ENCODE measurements at places on chromosomes 7 and 10. TPM values are rescaled to one million over a fixed set of nuclear protein-coding genes. Genes with fewer than 3 reads are reported as not detected.

Gene TSPAN33
- polyA plus RNA-seq, result 6.0 TPM

DNA sequence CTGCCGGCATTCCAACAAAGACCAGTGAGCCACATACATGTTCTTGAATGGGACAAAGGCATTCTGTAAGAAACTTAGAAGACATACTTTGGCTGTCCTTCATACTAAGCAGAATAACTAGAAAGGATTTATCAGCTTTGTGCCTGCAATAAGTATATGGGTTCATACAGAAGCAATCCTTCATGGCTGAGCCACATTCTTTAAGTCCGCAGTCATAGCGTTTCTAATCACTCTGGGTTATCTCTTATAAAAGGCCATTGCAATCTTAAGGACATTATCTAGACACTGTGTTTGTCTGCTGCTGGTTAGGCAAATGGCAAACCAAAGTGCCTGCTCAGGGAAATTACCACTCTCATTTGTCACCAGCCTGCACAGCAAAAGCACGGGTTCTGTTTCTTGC, 488.4 kb downstream of the ACTR3B start:
- no peak overlapping the region for H3K27ac ChIP-seq
- H3K4me1 ChIP-seq, result no peaks in the 10 kb centered on the region
- DNase-seq, result no peak

DNA sequence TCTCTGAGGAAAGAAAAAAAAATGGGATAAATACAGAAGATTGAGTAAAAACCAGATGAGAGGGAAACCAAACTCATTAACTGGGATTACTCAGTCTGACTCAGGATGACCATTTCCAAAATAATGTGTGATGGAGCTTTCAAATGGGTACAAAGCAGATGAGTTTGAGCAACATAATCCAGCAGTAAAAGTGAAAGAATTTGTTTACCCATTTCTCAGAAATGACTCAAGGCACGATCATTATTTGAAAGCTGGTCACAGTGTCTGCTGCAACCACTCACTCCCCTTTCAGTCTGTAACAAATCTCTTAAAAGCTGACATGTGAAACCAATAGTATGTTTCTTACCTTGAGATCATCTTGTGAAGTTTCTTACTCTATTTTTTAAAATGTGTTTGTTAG, 104.7 kb upstream of the KLF14 start:
- H3K4me1 ChIP-seq, result peaks cover 28% of the 10 kb centered on the region
- no peaks in the 10 kb centered on the region for H3K36me3 ChIP-seq
- H3K27me3 ChIP-seq, result no peaks in the 10 kb centered on the region
- DNase-seq, result no peak
- H3K27ac ChIP-seq, result no peak overlapping the region
- H3K4me3 ChIP-seq, result no peak overlapping the region

Gene KLHL7
- 19.7 TPM for polyA plus RNA-seq

Gene SH3PXD2A
- 0.29 TPM for polyA plus RNA-seq

DNA sequence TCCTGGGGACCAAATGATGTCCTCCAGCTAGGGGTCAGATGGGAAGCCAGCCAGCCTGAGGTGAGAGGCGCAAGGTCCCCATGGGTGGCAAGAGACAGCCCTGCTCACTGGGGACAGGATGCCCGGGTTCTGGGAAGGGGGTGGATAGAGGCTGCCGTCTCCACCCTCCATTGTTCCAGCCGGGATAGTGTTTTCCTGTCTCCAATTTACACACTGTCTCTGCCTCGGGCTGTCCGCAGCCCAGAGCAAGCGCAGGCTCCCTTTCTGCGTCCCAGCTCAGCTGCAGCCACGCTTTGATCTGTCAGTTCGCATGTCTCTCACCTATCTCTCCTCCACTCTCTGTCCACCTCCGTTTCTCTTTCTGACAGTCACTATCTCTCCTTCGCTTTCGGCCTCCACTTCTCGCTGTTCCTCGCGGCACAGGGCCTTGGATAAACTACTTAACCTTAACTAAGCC, 2.1 kb downstream of the EPHB4 start:
- peaks cover 7% of the 10 kb centered on the region for H3K36me3 ChIP-seq
- H3K4me1 ChIP-seq, result peaks cover 26% of the 10 kb centered on the region
- no peak overlapping the region for H3K27ac ChIP-seq
- no peak overlapping the region for H3K4me3 ChIP-seq

Gene HOGA1
- not detected for polyA plus RNA-seq

Gene OR9A2
- polyA plus RNA-seq, result not detected

GRCh38 chr10:124120410-124121061, 27.1 kb upstream of the CHST15 start:
- H3K4me3 ChIP-seq, result no peak overlapping the region
- no peaks in the 10 kb centered on the region for H3K4me1 ChIP-seq
- no peak overlapping the region for H3K27ac ChIP-seq
- no peaks in the 10 kb centered on the region for H3K27me3 ChIP-seq
- H3K36me3 ChIP-seq, result no peaks in the 10 kb centered on the region
- DNase-seq, result no peak

Gene CPA4
- polyA plus RNA-seq, result not detected

Gene CFAP69
- not detected for polyA plus RNA-seq

Gene CCT6A
- polyA plus RNA-seq, result 97.5 TPM

DNA sequence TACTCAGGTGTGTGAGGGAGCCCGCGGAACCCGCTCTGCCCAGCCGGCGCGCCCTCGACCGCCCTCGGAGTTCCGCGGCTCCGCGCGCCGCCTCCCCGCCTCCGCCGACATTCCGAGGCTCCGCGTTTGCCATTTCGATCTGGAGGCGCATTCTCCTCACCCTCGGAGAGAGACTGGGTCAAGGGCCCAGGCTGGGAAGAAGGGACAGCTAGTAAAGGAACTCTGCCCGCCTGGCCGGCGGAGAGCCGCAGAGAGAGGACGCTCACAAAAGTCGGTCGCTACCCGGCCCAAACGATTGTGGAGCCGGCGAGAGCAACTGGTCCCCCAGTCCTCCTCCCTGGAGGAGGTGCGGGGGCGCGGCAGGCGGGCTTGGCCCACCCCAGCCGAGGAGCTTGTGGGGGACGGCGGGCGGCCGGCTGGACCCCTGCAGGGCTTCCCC, 74.5 kb upstream of the LEP start:
- H3K27me3 ChIP-seq, result peaks cover 73% of the 10 kb centered on the region
- H3K36me3 ChIP-seq, result no peaks in the 10 kb centered on the region
- DNase-seq, result no peak
- peaks cover 16% of the 10 kb centered on the region for H3K4me1 ChIP-seq

DNA sequence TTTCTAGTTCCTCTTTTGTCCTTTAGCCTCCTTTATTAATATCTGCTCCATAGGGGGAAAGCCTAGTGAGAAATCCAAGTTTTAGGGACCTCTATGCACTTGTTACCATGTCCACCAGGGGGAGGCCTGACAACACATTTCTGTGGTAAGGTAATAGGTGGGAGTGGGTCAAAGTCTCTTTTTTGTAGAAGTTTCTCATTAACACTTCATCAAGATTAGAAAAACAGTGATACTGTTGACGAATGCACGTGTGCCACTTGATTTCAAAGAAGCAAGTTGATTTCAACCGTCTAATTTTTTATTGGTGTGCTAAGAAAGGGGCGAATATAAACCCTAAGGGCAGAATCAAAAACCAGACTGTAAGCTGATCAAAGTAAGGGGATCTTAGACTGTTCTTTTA, 30.6 kb downstream of the CISD1 start:
- H3K4me1 ChIP-seq, result no peaks in the 10 kb centered on the region
- peak; percentile 37 for DNase-seq
- no peak overlapping the region for H3K4me3 ChIP-seq
- peaks cover 13% of the 10 kb centered on the region for H3K27me3 ChIP-seq
- no peak overlapping the region for H3K27ac ChIP-seq

GRCh38 chr10:96478355-96478754, 35.4 kb downstream of the TLL2 start:
- no peak for DNase-seq
- no peaks in the 10 kb centered on the region for H3K36me3 ChIP-seq
- no peaks in the 10 kb centered on the region for H3K4me1 ChIP-seq
- H3K27me3 ChIP-seq, result peaks cover 35% of the 10 kb centered on the region
- H3K27ac ChIP-seq, result no peak overlapping the region
- H3K4me3 ChIP-seq, result no peak overlapping the region

- no peak for DNase-seq
- no peak overlapping the region for H3K27ac ChIP-seq
- H3K4me1 ChIP-seq, result no peaks in the 10 kb centered on the region
- no peak overlapping the region for H3K4me3 ChIP-seq
- H3K27me3 ChIP-seq, result peaks cover 5% of the 10 kb centered on the region
These were observed 20.5 kb upstream of the SLC16A12 start for GRCh38 chr10:89555688-89556445.

GRCh38 chr7:73809467-73809951, 21.3 kb upstream of the CLDN4 start:
- H3K27ac ChIP-seq, result no peak overlapping the region
- H3K4me1 ChIP-seq, result no peaks in the 10 kb centered on the region
- no peaks in the 10 kb centered on the region for H3K36me3 ChIP-seq
- DNase-seq, result no peak
- H3K27me3 ChIP-seq, result peaks cover 14% of the 10 kb centered on the region
- H3K4me3 ChIP-seq, result no peak overlapping the region

DNA sequence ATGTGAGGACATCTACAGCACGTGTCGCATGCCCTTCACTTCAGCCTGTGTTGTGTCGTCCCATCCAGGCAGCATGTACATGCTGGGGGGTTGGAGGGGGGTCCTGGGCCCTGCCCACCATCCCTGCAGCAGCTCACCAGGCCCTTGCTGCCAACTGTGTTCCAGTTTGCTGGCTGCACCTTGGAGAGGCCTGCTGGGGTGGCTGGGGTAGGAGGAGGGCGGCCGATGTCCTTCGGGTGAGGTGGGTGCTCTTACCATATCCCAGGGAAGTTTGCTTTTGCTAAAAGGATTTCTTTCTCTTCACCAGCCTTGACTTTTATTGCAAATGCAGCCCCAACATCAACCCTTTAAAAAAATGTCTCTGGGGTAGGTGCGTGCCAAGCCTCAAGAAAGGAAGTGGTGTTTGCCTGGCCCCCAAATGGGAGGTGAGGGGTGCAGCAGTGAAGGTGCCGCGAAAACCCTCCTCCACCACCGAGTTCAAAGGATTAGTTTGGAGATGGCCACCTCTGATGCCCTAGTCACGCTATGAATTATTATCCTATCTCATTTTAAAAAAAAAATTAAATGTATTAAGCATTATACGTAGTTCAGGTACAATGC, 165.8 kb upstream of the KLF6 start:
- peak overlapping the region; percentile 74 for H3K4me3 ChIP-seq
- no peaks in the 10 kb centered on the region for H3K27me3 ChIP-seq
- H3K36me3 ChIP-seq, result no peaks in the 10 kb centered on the region
- H3K4me1 ChIP-seq, result peaks cover 52% of the 10 kb centered on the region

GRCh38 chr7:131935180-131935579, 378.8 kb upstream of the PODXL start:
- H3K4me1 ChIP-seq, result no peaks in the 10 kb centered on the region
- peaks cover 5% of the 10 kb centered on the region for H3K27me3 ChIP-seq
- H3K4me3 ChIP-seq, result no peak overlapping the region
- H3K27ac ChIP-seq, result no peak overlapping the region
- H3K36me3 ChIP-seq, result no peaks in the 10 kb centered on the region

- no peak overlapping the region for H3K4me3 ChIP-seq
- peaks cover 62% of the 10 kb centered on the region for H3K4me1 ChIP-seq
- peak overlapping the region; percentile 5 for H3K27ac ChIP-seq
These were observed 131.4 kb downstream of the SRPK2 start for GRCh38 chr7:105257338-105257737.

Gene GARIN1A
- 0.02 TPM for polyA plus RNA-seq

- H3K27ac ChIP-seq, result no peak overlapping the region
- H3K36me3 ChIP-seq, result no peaks in the 10 kb centered on the region
- no peaks in the 10 kb centered on the region for H3K4me1 ChIP-seq
- no peak for DNase-seq
- H3K27me3 ChIP-seq, result no peaks in the 10 kb centered on the region
These were observed 253.6 kb downstream of the INHBA start for GRCh38 chr7:41449286-41449685.

DNA sequence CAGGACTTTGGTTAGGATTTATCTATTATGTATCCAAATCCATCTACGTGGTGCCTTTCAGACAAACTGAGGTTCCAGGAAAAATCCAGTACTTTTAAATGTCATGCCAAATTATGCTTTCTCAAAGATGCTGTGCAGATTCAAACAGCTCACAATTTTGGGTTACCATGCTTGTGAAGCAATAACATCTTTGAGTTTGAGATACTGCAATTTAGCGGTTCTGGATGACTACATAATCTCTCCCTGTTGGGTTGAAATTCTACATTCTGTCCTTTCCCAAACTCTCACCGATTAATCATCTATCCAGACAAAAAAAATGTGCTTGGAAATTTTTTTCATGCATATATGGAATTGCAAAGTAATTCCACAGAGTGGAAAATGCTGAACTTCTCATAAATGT, 3.5 kb downstream of the RHOBTB1 start:
- H3K27me3 ChIP-seq, result peaks cover 28% of the 10 kb centered on the region
- H3K27ac ChIP-seq, result no peak overlapping the region
- DNase-seq, result no peak
- no peaks in the 10 kb centered on the region for H3K36me3 ChIP-seq
- H3K4me1 ChIP-seq, result peaks cover 15% of the 10 kb centered on the region

Gene GRM3
- not detected for polyA plus RNA-seq

Data from naive thymus-derived CD8-positive, alpha-beta T cell (primary cell).